ENCODE measurements at places on chromosomes 5 and 9.

- no peak for DNase-seq
Measured at GRCh38 chr5:74056789-74057164, 430.8 kb downstream of the ARHGEF28 start.

DNA sequence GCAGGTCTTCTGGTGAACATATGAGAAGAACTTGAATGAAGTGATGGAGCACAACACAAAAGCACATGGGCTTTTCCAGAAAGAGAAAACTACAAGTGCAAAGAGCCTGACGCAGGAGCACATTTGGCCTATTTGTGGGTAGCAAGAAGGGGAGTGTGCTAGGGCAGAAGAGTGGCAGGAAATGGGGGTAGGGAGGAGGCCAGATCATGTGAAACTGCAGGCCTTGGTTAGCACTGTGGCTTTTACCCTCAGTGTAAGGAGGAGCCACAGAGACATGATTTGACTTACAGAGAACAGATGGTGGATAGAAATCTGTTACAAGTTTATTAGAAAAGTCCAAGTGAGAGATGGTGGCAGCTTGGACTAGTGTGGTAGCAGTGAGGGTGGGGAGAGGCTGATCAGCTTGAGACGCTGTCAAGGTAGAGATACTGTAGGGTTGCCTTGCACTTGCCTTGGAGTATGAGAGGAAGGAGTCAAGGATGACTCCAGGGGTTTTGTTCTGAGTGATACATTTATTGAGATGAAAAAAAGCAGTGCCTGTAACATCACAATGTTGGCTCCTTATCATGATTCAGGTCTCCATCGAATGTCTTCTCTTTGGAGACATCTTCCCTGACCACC lies 126.7 kb downstream of the PPP2R2B start:
- peak; percentile 68 for DNase-seq

DNA sequence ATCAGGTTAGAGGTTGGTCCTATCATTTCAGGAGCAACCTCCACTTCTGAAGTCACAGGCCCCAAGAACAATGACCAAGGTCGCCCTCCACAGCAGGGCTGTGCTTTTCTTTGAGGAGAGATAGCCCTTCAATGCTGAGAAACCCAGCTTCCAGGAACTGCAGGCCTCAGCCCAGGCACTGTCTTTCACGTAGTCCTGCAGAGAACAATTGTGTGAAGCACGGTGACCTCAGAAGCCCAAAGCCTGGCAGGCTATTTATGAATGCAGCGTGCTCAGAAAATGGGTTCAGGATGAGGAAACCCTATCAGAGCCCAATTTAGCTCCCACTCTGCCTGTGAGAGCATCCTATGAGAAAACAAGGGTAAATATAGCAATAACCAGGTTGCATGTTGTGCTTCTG lies 388.3 kb downstream of the PLK2 start:
- DNase-seq = no peak

DNA sequence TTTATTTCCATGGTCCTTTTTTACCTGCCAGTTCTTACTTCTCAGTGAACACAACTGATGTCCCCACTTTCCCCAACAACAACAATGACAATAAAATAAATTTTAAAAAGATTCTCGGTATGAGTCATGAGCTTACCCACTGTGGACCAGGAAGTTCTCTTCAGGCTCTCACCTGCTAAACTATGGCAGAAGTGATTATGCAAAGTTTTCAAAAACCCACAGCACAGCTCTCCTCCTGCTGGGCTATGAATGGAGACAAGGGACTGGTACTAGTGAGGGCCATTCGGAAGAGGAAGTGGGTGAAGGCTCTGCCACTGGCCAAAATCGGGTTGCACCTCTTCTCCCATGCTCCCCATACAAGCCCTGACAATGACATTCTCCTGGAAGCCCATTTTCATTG lies 429.4 kb downstream of the PIK3R1 start:
- no peak for DNase-seq

- DNase-seq = no peak
Measured at GRCh38 chr5:172668594-172669071, 27.6 kb downstream of the NEURL1B start.

Data from activated CD4-positive, alpha-beta T cell treated with anti-CD3 and anti-CD28 coated beads, Interleukin-2, Interleukin-4, amounts not matched to agents 100 ng/mL and 50 ng/mL, durations not matched to agents 16 hours and 8 hours (primary cell).